ENCODE measurements at places on chromosomes 12 and 14.

- no peak overlapping the region for H3K4me3 ChIP-seq
- no peaks in the 10 kb centered on the region for H3K36me3 ChIP-seq
- DNase-seq, result no peak
- H3K27me3 ChIP-seq, result no peaks in the 10 kb centered on the region
Measured at GRCh38 chr14:74400031-74400685, 25.9 kb downstream of the SYNDIG1L start.

- H3K4me1 ChIP-seq, result no peaks in the 10 kb centered on the region
- H3K36me3 ChIP-seq, result no peaks in the 10 kb centered on the region
- H3K4me3 ChIP-seq, result no peak overlapping the region
- H3K27ac ChIP-seq, result no peak overlapping the region
- DNase-seq, result no peak
Measured at GRCh38 chr12:46292754-46293402, 24.0 kb upstream of the SLC38A1 start.

DNA sequence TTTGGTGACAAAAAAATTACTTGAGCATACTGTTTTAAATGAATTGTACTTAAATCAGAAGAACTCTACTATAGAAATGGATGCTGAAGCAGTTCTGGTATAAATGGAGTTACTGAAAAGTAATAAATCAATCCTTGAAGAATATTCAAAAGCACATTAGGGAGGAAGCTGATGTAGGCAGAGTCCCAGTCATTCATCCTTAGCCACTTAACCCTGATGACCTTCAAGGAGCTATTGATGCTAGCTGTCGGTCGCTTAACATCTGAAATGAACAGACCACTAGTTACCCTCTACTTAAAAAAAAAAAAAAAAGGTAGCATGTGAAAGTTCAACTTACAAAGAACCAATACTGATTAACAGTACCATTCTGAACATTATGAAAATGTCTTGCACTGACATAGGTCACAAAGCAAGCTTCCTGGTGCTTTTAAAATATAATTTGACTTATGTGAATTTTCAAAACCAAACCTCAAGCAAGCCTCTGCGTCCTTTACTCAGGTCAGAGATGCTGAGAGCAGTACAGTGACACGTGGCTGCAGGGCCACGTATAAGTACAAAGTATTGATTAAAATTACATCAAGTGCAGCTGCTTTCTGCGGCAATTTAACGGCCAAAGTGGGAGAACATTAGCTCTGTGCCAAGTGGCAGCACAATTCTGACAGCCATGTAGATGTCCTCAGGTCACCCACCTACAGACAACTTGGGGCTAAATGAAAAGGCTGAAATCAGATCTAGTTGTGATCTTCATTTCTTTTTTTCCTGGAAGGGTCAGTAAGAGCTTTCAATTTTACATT lies 18.1 kb downstream of the PPM1H start:
- H3K4me1 ChIP-seq, result peaks cover 3% of the 10 kb centered on the region
- no peak overlapping the region for H3K27ac ChIP-seq
- no peak for DNase-seq
- H3K36me3 ChIP-seq, result no peaks in the 10 kb centered on the region
- H3K4me3 ChIP-seq, result no peak overlapping the region

DNA sequence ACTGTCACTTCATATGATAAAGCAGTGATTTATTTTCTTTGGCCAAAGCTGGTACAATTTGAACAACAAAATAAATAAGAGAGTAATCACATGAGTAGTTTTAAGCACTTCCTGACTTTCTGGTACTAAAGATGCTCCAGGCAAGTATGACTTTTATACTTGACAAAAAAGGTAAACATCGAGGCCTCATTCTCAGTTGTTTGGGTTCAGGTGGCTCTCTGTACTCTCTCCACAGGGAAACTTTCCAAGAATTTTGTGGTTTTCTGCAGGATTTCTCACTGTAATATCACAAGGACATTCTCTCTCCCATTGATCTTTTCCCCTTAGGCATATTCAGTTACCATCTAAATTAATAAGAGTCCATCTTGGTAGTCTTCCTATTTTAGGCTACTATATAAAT lies 26.6 kb upstream of the KCNC2 start:
- no peaks in the 10 kb centered on the region for H3K4me1 ChIP-seq
- no peak overlapping the region for H3K4me3 ChIP-seq
- DNase-seq, result no peak
- no peak overlapping the region for H3K27ac ChIP-seq

DNA sequence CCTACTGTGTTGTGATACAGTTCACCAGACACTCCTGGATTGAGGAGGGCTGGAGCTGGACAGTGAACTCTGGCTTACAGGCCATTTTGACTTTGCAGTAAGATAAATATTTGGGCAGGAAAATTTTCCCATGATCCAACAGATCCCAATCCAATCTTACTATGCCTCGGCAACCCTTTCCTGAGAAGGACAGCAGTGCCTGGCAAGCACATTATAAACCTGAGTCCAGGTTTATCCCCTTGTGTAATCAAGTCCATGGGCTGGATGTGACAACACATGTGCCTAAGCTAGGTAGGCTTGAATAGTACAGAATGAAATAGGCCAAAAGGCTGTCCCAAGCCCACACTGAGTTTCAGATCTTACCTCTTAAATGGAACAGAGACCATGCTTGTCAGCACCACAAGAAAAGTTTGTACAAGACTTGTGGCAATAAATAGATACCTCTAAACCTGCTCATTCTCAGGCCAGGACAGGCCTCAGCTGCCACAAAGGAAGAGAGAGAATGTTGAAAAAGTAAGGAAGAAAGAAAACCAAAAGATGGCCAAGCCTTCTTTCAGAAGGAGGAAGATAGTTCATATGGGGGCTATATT lies 34.9 kb downstream of the CREBL2 start:
- H3K36me3 ChIP-seq, result no peaks in the 10 kb centered on the region
- no peak overlapping the region for H3K27ac ChIP-seq
- no peak for DNase-seq
- H3K27me3 ChIP-seq, result no peaks in the 10 kb centered on the region
- no peak overlapping the region for H3K4me3 ChIP-seq

- no peak overlapping the region for H3K27ac ChIP-seq
- H3K27me3 ChIP-seq, result no peaks in the 10 kb centered on the region
- DNase-seq, result no peak
- H3K4me1 ChIP-seq, result no peaks in the 10 kb centered on the region
- no peaks in the 10 kb centered on the region for H3K36me3 ChIP-seq
- H3K4me3 ChIP-seq, result no peak overlapping the region
Measured at GRCh38 chr12:16691624-16692023, 85.7 kb upstream of the LMO3 start.
